ENCODE measurements at places on chromosomes 5 and 9. TPM values are rescaled to one million over a fixed set of nuclear protein-coding genes. Genes with fewer than 3 reads are reported as not detected.

Gene OR13C9
- not detected for total RNA-seq

Gene HAVCR2
- total RNA-seq: not detected

Gene OBP2B
- total RNA-seq: not detected

Gene ABO
- not detected for total RNA-seq
